ENCODE measurements at places on chromosomes 13 and 19. TPM values are rescaled to one million over a fixed set of nuclear protein-coding genes. Genes with fewer than 3 reads are reported as not detected.

GRCh38 chr19:40673397-40673796, 17.1 kb downstream of the NUMBL start:
- no peak overlapping the region for H3K4me3 ChIP-seq
- no peak overlapping the region for H3K27ac ChIP-seq
- no peaks in the 10 kb centered on the region for H3K4me1 ChIP-seq
- no peaks in the 10 kb centered on the region for H3K27me3 ChIP-seq
- no peak for DNase-seq

DNA sequence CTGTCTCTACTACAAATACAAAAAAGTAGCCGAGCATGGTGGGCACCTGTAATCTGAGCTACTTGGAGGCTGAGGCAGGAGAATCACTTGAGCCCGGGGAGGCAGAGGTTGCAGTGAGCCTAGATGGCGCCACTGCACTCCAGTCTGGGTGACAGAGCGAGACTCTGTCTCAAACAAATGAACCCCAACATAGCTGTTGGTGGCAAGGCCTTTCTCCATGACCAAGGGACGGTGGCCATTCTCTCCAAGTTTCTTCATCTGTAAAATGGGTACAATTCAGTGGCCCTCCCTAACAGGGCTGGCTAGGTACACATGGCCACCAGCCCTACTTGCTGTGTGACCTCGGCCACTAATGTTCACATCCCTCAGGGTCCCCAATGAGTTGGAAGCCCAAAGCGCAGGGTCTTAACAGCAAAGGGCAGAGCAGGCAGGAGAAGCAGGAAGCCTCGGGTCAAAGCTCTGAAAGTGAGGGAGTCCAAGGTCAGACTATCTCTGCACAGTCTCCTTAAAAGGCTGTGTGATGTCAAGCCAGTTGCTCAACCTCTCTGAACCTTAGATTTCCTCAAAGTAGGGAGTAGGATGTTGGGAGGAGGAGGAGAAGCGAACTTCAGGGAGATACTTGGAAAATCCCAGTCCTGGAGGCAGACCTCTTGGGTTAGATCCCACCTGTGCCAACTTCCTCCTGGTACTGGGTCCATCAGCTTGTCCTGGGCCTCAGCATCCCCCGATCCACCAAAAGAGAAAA, 2.7 kb downstream of the JUND start:
- peak overlapping the region; percentile 99 for H3K27ac ChIP-seq
- DNase-seq, result peak; percentile 70
- peaks cover 50% of the 10 kb centered on the region for H3K4me1 ChIP-seq

GRCh38 chr13:98875146-98875729, 102.6 kb downstream of the DOCK9 start:
- no peak for DNase-seq
- no peaks in the 10 kb centered on the region for H3K27me3 ChIP-seq
- H3K4me3 ChIP-seq, result no peak overlapping the region
- peaks cover 82% of the 10 kb centered on the region for H3K36me3 ChIP-seq

- peak overlapping the region; percentile 84 for H3K4me3 ChIP-seq
- DNase-seq, result peak; percentile 49
- peaks cover 39% of the 10 kb centered on the region for H3K4me1 ChIP-seq
- H3K27ac ChIP-seq, result peak overlapping the region; percentile 79
Measured at GRCh38 chr19:8487137-8487851, 15.1 kb downstream of the PRAM1 start.

- no peak overlapping the region for H3K27ac ChIP-seq
- peaks cover 8% of the 10 kb centered on the region for H3K36me3 ChIP-seq
- H3K27me3 ChIP-seq, result no peaks in the 10 kb centered on the region
Measured at GRCh38 chr19:57280962-57281400, 696 bp downstream of the ZNF460 start.

Gene WASF3
- 0.16 TPM for total RNA-seq

- no peak overlapping the region for H3K4me3 ChIP-seq
- H3K27me3 ChIP-seq, result no peaks in the 10 kb centered on the region
- no peak for DNase-seq
- no peak overlapping the region for H3K27ac ChIP-seq
- no peaks in the 10 kb centered on the region for H3K4me1 ChIP-seq
- peaks cover 9% of the 10 kb centered on the region for H3K36me3 ChIP-seq
Measured at GRCh38 chr13:39789451-39789850, 134.0 kb downstream of the COG6 start.

- no peak overlapping the region for H3K27ac ChIP-seq
- no peak for DNase-seq
- H3K4me1 ChIP-seq, result no peaks in the 10 kb centered on the region
- H3K4me3 ChIP-seq, result no peak overlapping the region
- no peaks in the 10 kb centered on the region for H3K27me3 ChIP-seq
Measured at GRCh38 chr13:80737513-80737912, 396.6 kb upstream of the SPRY2 start.

All from naive thymus-derived CD8-positive, alpha-beta T cell (primary cell).